Brain pericyte (primary cell): ENCODE measurements at places on chromosomes 11 and 22.

- no peak for DNase-seq
Observed at GRCh38 chr22:28029201-28029948, 110.3 kb upstream of the PITPNB start.

DNA sequence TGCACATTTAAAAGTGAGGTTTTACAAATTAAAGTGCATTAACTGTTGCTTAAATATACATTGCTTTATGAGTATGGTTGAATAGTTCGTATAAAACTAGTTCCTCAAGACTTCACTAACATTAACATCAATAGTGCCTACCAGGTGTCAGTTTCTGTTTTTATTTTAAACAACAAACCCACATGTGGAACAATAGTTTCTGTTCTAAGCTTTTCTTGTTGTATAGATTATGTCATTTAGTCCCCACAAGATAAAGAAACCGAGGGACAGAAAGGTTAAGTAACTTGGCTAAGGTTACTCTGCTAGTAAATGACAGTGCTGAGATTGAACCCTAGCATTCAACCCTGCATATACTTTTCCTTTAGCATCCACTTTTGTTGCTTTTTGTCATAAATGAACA lies 41.4 kb upstream of the ST14 start:
- no peak for DNase-seq

DNA sequence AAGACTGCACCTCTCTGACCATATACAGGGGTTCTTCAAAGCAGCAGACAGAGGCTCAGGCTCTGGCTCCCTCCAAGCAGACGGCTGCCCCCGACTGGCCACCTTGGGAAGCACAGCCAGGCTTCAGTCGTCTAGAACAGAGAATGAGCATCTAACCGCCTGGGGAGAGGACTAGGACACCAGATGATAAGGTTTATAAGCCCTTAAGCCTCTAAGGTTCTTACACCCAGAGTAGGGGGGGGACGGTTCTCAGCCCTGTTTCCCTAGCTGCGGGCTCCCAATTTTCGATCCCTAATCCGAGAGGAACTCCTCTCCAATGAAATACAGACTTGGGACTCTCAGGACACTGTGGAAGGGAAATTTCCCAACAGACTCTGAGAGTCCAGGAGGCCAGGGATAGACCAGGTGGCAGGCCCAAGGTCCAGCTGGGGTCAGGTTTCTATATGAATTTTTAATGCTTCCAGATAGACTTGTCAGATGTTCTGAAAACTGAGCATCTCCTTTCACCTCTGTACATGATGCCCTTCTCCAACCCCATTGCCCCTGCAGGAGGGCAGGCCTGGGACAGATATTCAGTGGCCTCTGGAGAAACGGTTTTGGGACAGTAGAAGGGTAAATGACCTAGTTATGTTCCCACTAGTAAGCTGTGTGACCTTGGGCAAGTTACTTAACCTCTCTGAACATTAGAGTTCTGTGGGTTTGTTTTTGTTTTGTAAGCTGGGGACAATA lies 20.2 kb downstream of the RTN4RL2 start:
- no peak for DNase-seq

DNA sequence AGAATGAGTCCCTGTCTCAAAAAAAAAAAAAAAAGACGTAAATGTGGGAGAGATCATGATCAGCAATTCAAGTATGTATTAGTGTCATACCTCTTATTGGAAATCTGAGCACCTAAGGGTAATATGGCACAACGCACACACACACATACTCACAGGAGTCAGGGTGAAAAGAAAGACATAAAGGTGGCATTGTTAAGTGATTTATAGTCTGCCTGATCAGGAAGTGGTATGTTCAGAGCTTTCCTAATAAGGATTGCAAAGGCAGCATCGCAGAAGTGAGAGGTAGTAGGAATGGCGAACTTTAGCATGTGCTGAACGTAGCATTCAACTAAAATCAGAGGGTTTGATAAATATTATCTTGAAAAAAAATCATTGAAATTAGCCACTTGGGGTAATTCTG lies 854.3 kb downstream of the METTL15 start:
- DNase-seq, result no peak

- DNase-seq, result peak; percentile 20
Observed at GRCh38 chr11:36454941-36455631, 55.0 kb downstream of the TRAF6 start.

- DNase-seq, result no peak
Observed at GRCh38 chr11:96748639-96749370, 359.0 kb downstream of the JRKL start.

GRCh38 chr11:122007601-122008071 lies 108.4 kb downstream of the BLID start:
- DNase-seq, result no peak

DNA sequence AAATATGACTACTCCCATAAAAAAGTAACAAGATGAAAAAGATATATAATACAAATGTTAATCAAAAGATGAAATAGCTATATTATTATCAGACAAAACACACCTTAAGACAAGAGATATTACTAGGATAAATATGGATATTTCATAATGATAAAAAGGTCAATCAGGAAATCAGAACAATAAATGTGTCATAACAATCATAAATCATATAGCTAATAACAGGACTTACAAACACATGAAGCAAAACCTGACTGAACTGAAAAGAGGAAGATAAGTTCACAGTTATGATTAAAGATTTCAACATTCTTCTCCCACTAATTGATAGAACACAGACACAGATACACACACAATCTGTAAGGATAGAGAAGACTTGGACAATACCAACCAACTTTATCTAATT lies 47.2 kb downstream of the EIF3M start:
- no peak for DNase-seq

DNA sequence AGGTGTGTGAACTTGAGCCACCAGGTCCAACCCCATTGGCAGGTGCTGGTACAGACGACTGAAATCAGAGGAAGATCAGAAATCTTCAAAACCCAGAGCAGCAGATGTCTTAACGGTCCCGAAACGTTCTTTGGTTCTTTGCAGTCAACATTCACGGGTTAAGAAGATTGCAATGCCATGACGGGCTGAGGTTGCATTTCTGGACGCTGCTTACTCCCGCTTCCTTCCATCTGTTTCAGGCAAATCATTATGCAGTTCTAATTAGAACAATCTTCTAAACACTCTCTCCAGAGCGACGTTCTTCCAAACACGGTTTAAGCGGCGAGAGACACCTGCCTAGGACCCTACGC lies 492 bp upstream of the LUZP2 start:
- DNase-seq, result no peak

GRCh38 chr22:25688627-25689026 lies 53.4 kb upstream of the MYO18B start:
- no peak for DNase-seq

DNA sequence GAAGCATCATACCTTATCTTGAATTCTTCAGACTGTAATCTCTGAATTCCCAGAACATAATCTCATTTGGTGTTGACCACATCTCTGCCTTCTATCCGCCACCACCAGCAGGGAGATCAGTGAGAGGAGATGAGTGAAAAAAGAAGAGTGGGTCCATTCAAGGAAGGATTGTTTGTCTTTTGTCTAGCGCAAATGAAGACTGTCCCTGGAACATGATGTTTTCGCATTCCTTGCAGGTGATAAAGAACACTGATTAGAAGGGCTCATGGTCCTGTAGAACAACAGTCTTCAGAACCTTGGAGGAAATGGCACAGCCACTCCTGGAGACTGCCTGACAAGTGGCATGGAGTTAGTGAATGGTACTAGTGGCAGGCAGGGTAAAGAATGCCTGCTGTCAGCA lies 869.6 kb downstream of the JRKL start:
- DNase-seq, result no peak

DNA sequence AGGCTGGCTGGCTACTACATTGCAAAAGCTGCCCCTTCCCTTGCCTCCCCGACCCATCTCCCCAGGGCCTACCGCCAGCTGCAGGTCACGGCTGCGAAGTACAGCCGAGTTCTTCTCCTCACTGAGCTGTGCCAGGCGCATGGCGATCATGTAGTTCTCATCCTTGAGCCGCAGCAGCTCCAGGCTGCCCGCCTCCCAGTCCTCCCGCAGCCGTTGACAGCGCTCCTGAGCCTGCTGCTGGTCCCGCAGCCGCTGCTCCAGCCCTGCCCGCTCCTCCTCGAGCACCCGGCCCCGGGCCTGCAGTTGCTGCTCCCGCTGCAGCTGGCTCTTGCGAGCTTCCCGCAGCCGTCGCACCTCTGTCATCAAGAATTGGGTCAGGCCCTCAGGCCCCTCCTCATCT lies 3.3 kb downstream of the CARD10 start:
- DNase-seq, result no peak

DNA sequence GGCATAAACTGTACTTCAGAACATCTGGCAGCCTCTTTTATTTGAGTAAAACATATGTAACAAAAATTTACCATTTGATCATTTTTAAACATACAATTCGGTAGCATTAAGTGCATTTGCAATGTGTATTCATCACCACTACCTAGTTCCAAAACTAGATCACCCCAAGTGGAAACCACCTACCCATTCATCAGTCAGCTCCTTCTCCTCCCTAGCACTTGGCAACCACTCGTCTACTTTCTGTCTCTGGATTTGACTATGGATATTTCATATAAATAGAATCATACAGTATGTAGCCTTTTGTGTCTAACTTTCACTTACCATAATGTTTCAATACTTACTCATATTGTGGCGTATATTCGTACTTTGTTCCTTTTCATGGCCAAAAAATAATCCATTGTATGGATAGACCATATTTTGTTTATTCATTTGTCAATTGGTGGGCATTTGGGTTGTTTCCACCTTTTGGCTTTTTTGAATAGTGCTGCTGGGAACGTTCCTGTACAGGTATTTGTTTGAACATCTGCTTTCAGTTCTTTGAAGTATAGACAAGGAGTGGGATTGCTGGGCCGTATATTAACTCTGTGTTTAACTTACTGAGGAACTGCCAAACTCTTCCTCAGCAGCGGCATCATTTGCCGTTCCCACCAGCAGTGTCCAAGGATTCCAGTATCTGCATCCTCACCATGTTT lies 27.2 kb upstream of the ADORA2A start:
- DNase-seq, result no peak

DNA sequence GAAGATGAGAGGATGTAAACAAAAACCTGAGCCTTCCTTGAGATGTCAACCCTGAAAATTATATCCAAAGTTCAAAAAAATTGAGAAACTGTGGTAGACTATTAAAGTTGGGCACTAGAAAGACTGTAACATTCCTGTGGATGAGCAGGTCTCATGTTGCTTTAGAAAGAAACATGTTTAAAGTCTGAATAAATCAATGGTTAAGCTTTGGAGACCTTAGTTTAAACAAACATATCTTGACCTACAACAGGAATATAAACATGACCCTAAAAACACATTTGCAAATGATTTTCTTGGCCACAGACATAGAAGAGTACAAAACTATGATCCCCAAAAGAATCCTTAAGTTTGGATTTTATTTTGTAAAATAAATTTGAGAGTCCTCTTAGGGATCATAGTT lies 38.1 kb upstream of the PCF11 start:
- no peak for DNase-seq

DNA sequence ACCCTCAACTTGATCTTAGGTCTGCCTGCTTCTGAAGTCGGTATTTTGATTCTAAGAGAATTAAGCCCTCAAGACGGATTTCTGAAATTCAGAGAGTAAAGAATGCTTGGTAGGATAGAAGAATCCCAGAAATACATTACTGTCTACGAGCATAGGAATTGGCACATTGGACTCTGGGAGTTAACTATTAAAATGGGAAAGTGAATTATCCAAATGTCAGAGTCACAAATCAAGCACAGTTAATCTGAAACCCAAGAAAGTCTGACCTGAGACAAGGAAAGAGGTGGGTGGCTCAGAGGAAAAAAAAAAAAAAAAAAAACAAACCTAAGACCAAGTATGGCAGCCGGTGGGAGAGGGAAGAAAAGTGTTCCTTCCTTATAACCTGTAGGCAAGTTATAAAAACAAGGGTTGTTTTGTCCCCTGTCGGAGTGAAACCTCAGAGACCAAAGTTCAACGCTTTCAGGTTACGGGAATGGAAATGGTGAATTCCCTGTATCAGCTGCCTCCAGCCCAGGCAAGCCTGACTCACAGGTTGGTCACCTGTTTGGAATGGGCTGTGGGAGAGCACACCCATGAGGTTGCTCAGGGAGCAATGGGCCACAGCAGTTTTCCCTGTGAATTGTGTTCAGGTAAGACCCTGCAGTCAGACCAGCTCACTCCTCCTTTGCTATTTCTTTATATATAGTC lies 139.0 kb downstream of the ETS1 start:
- DNase-seq, result no peak

GRCh38 chr11:119478711-119479285 lies 55.8 kb upstream of the THY1 start:
- no peak for DNase-seq

GRCh38 chr11:120139316-120140069 lies 1.6 kb upstream of the TRIM29 start:
- DNase-seq, result no peak

DNA sequence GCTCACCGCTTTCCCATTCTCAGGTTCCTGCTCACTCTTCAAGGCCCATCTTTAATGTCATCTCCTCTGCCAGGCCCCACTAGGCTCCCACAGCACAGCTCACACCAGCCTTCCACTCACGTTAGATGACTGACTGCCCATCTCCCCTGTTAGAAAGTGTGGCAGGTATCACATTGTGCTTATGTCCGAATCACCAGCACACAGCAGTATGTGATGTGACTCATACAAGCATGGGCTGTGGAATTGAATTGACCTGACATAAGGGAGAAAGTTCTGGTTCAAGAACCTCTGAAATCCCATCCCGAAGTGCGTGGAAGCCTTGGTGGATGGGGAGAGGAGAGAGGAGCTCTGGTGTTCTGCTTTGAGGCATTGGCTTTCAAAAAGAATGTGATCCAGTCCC lies 6.5 kb downstream of the VSTM5 start:
- no peak for DNase-seq

DNA sequence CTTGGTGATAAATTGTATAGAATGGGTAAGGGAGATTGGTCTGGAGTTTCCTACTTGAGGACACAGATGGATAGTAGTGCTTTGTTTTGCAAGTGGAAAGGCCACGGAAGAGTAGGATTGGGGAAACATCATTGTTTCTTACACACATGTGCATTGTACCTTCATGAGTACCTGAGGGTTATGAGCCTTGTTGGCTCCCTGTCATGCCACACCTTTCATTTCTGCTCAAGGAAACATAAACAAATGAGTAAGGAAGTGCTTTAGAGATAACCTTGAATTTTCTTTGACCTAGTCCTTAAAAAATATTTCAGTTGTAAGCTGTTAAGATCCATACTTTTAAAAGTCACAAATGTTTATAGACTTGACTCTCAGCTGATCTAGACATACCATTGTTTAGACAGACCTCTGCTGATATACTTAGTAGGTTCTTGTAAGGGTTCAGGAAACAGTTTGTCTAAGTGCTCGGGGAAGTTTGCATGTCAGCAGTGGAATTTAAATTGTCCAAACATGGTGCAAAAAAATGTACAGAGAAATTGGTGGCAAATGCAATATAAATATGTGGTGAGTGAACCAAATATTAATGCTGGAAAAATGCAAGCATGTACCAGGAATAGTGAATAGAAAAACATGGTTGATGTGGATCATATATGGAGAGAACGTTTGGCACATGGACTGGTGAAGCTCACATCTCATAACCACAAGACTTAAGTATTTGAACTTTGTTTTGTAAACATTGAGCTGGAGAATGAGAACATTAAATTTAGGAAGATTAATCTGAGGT lies 40.9 kb downstream of the GAS2 start:
- DNase-seq, result no peak

- no peak for DNase-seq
Observed at GRCh38 chr11:104997288-104997687, 25.7 kb downstream of the CASP5 start.

GRCh38 chr11:118071416-118072030 lies 5.4 kb upstream of the TMPRSS4 start:
- no peak for DNase-seq
